SHP77 treated with DMSO at 0.1 percent for 48 hours (cell line): ENCODE measurements at places on chromosomes 1 and 21.
A peak's percentile ranks its signal among the peaks of the same experiment; 100 is the strongest.

GRCh38 chr1:85224295-85224694 is 23.5 kb upstream of the SYDE2 start:
- no peak for DNase-seq

GRCh38 chr21:29649406-29649814 is 290.4 kb downstream of the GRIK1 start:
- peak; percentile 95 for DNase-seq

- DNase-seq: peak; percentile 80
These were observed 170.8 kb downstream of the NFIA start for GRCh38 chr1:61253059-61253735.

DNA sequence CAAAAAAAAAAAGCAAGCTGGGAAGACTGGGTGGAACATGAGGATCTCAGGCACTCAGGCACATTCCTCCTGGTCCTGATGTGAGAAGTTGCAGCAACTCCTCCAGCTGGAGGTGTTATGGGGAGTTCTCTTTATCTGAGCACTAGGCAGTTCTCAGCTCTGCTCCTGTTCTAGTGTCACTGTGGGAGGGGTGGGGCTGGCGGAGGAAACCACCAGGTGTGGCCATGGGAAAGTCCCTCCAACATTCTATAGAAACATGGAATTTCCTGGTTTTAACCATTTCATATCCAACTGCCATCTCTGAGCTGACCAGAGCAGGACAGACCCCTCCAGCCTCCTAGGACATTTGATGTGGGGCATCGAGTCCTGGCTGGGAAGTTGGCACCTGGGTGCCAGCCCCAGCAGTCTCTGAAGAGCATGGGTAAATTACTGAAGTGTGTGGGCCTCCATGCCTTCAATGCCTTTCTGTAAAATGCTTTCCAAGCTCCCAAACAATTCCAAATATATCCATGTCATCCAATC is 804 bp upstream of the IKBKE start:
- no peak for DNase-seq

DNA sequence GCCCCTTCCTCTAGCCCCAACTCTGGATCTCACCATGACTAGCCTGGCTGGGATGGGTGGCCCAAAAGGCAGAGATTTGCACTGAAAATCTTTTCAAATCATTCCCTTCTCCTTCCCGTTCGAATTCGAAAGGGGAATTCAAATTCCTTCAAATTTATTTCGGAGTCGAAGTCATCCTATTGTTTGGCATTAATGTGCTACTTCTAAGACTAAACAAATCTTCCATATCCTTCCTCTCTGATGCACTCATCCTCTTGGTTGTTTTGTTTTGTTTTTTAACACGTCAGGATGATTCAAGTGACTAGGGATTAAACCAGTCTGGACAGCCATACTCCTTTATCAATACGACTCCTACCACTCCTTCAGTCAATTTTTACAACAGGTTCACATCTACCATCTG is 95.5 kb upstream of the SGIP1 start:
- no peak for DNase-seq

GRCh38 chr1:200737647-200738291 is 924 bp upstream of the CAMSAP2 start:
- DNase-seq: no peak

DNA sequence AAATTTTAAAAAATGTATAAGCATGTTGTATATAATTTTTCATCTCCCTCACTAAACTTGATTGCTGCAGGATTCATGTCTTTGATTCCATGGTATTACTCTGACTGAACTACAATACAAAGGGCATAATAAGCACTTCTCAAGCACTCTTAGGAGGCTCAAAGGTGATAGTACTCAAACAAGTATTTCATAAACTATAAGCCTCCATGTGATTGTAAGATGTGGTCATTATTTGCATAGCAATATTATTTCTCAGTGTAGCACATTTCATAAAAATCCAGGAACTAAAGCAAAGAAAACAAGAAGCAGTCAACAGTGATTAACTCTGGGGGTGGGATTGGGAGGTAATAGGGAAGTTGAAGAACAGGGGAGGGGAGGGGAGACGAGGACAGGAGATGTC is 106.2 kb upstream of the DPT start:
- no peak for DNase-seq

GRCh38 chr1:227391211-227391610 is 72.9 kb upstream of the CDC42BPA start:
- no peak for DNase-seq

GRCh38 chr1:15381805-15382204 is 27.9 kb upstream of the EFHD2 start:
- DNase-seq: no peak

GRCh38 chr1:44120398-44120949 is 1.9 kb downstream of the KLF17 start:
- DNase-seq: no peak

- no peak for DNase-seq
These were observed 3.2 kb downstream of the DAP3 start for GRCh38 chr1:155691992-155692528.

DNA sequence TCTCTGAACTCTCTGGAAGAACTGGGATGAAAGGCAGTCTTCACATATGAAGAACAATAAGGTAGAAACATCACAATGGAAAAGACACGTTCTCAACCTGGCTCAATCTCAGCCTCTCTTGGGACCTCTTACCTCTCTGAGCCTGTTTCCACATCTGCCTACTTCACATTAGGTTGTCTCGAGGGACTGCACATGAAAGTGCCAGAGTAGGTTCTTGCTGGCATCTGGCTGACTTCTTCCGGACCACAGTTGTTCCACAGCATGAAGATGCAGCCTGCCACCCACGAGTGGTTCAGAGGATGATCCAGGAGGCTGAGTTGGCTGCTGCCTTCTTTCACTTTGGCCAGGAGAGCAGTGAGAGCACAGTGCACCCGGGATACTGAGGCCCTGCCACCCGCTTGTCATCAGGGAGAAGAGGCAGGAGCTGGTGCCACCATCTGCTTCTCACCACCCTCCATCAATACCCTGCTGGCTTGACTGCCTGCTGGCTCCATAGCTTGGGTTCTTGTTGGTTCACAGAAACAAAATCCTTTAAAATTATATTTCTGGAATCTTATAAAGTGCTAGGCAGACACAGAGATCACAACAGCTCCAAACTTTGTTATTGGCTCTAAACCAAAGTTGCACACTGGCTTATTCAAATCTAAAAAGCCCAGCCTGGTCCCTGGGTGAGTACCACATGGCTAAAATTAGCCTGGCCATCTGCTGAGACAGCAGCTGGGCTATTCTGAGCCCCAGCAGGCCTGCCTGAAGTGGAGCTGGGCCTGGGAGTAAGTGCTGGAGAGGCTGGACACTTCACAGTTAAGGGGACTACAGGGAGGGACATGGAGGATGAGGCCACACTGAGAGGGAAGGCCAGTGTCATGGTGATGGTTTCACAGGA is 46.9 kb upstream of the LIN9 start:
- peak; percentile 60 for DNase-seq

DNA sequence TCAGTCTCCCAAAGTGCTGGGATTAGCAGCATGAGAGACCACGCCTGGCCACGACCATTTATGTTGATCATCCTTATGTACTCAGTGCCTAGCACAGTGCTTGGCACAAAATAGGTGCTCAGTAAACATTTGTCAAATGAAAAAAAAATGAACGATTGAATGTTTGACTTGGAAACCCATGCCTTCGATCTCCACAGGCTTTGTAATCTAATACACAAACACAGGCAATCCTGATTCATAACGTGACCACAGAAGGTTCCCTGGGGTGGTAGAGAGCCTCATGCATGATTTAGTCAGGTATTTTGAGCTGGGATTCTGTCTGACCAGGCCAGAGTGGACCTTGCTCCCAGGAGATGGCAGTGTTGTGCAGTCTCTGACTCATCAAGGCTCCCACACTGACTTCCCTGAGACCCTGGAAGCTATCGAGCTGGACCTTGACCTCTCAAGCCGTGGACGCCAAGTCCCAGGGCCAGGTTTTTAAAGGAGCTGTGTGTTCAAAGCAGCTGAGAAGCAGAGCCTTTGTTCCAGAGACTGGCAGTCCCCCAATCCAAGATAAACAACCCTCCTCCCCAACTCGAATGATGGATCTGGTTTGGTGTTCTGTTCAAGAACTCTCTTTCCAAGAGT is 81.1 kb downstream of the PGM1 start:
- peak; percentile 3 for DNase-seq
